Left ventricle myocardium superior (tissue), 1 donor: ENCODE measurements at places on chromosomes 12 and 14.

DNA sequence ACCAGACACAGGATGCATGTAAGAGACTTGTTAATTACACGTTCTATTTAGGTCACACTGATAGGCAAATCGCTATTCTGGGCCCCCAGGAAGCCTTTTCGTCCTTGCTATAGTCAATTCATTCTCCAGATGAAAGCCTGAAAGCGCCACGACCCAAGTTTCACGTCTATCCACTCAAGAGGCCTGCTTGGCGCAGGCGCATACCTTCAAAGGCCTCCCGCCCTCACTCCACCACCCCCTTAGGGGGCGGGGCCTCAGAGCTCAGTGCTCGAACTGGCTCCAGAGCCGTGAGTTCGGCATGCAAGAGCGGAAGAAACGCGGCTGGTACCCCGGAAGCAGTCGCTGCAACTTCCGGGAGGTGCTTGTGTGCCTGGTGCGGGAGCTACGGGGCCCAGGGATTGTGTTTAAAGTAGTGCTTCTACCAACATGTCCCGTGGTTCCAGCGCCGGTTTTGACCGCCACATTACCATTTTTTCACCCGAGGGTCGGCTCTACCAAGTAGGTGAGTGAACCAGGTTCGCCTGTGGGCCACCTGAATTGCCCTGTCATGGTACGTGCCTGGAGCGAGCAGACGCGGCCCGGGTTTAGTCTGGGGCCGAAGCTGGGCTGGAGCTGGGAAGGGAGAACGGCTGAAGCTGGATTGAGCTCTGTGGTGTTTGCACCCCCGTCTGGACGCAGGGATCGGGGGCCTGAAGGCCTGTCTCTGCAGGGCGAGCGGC, at the start of gene PSMA6:
PSMA6 (plus strand) TSS at position 332 of the 719 bp plus-strand sequence; CDS start at position 427, 95 bp downstream.
- peak; percentile 99 for DNase-seq

DNA sequence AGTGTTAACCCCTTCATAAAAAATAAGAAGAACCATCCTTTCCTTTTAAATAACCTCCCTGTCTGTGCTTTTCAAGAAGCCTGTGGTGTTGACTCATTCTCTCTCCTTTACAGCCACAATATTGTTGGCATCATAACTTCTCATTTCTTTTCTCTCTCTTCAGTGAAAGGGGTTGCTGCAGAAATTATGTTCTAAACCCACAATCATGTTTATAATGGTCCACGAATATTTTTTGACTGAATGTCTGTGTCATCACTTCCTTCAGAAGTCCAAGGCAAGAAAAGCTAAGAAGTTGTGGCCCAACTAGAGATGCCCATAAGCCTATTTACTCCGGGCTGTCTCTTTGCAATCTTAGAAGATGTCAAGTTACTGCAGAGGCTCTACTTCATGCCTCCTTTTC, 488.3 kb downstream of the APAF1 start:
- DNase-seq, result no peak

- no peak for DNase-seq
Measured at GRCh38 chr12:32997471-32997870, 100.9 kb upstream of the PKP2 start.

DNA sequence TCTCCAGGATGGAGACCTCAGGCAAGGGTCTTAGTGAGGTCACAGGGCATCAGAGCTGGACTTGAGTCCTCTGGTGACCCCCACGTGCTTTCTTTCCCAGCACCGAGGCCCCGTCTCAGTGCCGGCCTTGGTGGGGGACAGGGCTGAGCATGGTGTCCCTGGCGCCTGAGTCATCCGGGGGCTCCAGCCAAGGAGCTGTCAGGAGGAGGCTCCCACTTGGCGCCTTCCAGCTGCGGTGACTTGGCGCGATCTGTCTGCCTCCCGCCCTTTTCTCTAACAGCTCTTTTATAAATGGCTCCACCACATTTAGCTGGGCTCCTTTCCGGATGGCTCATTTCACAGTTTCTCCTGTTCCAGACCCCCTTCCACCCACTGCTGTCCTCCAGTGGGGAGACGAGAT, 60.4 kb downstream of the PRMT8 start:
- DNase-seq, result peak; percentile 84

DNA sequence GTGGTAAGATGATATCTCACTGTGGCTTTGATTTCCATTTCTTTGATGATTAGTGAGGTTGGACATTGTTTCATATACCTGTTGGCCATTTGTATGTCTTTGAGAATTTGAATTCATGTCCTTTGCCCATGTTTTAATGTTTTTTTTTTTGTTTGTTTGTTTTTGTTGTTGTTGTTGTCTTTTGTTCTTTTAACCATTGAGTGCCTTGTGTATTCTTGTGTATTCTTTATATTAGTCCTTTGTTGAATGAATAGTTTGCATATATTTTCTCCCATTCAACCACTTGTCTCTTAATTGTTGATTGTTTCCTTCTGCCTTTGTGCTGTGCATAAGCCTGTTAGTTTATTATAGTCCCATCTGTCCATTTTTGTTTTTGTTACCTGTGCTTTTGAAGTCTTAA, 71.9 kb downstream of the FBXO33 start:
- no peak for DNase-seq

DNA sequence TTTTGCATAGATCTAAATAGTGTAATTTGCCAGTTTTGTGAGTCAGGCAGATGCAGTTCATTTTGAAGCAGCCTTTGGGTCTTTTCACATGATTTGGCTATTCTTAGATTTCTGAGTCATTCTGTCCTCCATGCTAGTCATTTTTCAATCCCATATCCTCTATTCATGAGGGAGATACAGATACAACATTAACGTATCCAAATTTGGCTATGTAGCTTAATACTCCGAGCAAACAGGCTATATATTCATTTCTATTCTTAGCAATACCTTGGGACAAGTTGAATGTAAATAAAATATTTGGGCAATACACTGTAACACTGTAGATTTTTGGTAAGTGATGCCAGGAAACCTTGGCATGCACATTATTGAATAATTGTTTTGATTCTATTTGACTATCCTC, 270.7 kb upstream of the PDE3A start:
- no peak for DNase-seq

DNA sequence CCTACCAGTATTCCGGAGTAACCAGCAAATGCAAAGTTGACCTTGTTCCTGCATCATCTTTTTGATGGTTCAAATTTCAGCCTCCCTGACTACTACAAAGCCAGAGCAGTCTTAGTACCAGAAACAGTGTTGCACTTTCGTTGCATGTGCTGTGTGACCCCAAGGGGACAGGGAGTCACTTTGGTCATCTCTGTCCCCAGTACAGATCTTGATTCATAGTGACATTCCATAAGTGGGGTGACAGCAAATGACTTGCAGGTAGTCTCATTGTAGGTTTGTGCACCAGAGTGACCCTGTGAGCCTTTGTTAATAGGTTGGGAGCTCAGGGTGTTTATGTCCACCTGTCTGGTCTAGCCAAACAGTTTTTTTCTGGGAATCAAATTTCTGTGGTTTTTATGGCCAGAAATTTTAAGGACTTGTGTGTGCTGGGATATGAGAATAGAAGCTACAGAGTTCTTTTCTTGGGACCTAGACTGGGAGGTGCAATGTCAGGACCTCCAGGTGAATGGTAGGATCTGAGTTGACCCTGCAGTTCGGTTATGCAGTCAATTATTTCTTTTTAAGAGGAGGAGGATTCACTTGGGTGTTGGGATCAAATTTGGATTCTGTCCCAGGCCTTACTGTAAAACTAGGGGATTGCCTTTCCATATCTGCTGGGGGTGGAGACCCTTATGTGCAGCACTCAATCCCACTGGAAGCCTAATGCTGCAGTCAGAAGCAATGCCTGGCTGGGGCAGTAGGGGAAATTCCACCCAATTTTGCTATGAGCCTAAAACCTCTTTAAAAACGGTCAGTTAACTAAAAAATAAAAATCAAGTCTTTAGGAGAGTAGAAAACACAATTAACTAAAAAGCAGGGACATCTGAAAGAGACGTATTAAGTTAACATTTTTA, 10.1 kb downstream of the EIF5 start:
- no peak for DNase-seq

DNA sequence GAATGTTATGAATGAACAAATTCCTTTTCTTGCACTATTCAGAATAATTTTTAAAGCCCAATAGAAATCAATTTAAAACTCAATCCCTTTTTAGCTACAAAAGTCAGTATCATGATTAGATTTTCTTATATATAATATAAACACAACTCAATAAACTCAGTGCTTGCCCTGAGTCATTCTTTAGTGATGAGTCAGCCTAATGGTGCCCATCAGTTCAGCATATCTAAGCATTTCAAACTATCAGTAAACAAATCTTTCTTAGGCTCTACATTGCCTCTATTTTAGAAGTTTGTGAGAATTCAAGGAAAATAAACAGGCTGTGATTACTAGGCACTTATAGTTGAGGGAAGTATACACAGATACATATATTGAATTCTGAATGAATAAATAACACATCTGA, 179.6 kb downstream of the NELL2 start:
- DNase-seq, result no peak

GRCh38 chr14:90168425-90169105, 87.8 kb upstream of the PSMC1 start:
- DNase-seq, result no peak

- no peak for DNase-seq
Measured at GRCh38 chr12:70721216-70721615, 84.0 kb upstream of the PTPRB start.

- no peak for DNase-seq
Measured at GRCh38 chr12:121925358-121925695, 6.9 kb downstream of the CFAP251 start.

GRCh38 chr12:78483767-78484315, 380.7 kb upstream of the SYT1 start:
- no peak for DNase-seq

GRCh38 chr14:75968456-75968855, 13.3 kb downstream of the TGFB3 start:
- no peak for DNase-seq

GRCh38 chr12:15928346-15928745, 17.2 kb downstream of the DERA start:
- no peak for DNase-seq

DNA sequence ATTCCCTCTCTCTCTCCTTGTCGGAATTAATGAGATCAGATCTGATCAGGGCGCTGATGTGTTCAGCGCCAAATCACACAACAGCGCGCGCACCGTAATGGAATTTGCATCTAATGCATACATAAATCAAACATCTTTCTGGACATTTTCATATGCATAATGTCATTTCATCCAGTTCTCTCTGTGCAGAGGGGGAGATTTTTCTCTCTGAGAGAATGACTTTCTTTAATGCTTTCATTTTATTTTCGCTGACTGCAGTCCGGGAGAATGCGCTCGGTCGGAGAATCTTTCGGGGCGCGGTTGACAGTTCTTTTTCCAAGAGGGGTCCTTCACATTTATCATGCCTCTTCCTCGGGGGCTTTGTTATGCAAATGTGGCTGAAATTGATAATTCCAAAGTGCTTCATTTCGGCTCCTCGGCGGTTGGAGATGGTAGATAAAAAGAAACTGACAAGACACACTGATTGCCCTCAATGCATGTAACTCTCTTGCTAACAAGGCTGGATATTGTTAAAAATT, 615.9 kb downstream of the VRK1 start:
- no peak for DNase-seq

DNA sequence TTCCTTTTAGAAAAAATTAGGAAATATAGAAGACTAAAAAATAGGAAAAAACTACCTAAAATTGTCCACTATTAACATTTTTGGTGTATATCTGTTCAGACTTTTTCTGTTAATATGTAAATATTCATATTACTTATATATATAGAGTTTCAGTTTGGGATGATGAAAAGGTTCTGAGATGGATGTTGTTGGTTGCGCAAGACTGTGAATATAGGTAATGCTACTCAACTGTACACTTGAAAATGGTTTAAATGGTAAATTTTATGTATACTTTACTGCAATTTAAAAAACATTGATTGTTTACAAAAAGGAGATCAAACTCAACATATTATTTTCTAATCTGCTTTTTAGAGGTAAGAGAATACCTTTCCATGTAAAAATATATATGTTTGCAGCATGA, 200.9 kb downstream of the RAD51B start:
- no peak for DNase-seq

- no peak for DNase-seq
Measured at GRCh38 chr12:105262461-105263184, 26.6 kb upstream of the APPL2 start.

- DNase-seq, result peak; percentile 26
Measured at GRCh38 chr12:132154941-132155770, 10.9 kb downstream of the NOC4L start.

DNA sequence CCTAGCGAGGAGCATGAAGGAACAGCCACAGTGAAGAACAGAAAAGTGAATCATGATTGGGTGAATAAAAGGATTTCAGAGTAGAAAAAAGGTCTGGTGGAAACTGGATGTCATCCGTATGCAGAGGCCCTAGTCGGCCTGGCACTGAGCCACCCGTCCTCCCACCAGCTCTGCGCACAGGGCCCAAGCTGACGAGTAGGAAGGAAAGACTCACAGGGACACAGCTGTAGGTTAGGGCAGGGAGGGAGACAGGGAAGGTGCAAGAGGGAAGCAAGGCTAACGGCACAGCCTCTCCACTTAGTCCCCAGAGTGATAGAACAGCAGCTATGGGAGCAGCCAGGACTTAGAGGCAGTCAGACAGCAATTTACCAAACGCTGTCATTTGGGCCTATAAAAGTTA, 112.6 kb downstream of the KCNK10 start:
- DNase-seq, result peak; percentile 41

DNA sequence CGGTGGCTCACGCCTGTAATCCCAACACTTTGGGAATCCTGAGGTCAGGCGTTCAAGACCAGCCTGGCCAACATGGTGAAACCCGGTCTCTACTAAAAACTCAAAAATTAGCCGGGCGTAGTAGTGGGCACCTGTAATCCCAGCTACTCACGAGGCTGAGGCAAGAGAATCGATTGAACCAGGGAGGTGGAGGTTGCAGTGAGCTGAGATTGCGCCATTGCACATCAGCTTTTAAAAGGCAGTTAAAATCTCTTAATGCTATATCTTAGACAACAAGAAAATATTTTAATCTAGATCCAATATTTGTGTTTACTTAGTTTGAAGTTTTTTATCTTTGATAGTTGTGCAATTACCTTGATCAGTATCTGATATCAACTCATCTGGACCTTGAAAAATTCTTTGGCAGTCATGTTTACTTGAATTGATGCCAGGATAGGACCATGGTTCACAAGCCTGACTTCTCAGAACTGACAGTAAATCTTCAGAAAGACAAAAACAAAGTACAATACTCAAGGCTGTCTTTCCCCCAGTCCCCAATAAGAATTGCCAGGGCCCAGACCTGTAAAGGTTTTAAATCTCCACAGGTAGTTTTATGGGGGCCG, 135.0 kb upstream of the AEBP2 start:
- no peak for DNase-seq

- DNase-seq, result no peak
Measured at GRCh38 chr12:18719922-18720510, 17.8 kb downstream of the PLCZ1 start.

DNA sequence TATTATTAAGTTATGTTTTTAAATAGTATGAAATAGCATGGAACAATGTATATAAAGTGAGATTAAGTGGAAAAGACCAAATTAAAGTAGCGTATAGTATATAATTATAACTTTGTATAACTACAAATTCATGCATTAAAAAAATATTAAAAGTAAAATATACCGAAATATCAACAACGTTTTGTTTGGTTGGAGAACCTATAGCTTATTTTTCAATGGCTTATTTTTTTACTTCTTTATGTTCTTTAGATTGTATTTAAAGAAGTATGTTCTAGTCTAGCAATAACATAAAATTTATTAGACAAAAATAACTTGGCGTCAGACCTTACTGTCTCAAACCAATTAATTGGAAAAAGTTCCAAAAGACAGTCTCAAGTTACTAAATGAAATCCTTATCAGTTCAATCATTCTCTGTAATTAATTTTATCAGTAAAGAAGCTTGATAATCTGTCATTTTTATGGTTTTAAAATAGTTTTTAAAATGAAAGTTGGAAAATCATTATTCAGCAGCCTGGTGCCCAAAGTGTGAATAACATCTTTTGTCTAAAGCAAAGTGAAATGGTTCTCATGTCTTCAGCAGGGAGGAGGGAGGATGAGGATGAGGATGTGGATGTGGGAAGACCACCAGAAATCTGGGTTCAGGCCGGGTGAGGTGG, 46.7 kb downstream of the IRAK3 start:
- no peak for DNase-seq
